ENCODE measurements at places on chromosomes 7 and 10.

DNA sequence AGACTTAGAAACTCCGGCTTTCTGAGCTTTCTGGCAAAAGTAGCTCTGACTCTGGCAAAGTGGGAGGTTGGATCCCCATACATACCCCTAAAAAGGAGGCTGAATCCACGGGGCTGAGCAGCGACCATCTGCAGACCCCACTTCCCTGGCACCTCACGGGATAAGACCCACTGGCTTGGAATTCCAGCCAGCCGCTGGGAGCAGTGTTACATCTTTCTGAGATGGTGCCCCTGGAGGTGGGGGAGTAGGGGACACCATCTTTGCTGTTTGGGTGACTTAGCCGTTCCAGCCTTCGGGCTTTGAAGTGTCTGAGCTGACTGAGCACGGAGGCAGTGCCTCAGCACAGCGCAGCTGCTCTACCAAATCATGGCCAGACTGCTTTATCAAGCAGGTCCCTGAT lies 45.0 kb upstream of the GRM3 start:
- no peak for DNase-seq

DNA sequence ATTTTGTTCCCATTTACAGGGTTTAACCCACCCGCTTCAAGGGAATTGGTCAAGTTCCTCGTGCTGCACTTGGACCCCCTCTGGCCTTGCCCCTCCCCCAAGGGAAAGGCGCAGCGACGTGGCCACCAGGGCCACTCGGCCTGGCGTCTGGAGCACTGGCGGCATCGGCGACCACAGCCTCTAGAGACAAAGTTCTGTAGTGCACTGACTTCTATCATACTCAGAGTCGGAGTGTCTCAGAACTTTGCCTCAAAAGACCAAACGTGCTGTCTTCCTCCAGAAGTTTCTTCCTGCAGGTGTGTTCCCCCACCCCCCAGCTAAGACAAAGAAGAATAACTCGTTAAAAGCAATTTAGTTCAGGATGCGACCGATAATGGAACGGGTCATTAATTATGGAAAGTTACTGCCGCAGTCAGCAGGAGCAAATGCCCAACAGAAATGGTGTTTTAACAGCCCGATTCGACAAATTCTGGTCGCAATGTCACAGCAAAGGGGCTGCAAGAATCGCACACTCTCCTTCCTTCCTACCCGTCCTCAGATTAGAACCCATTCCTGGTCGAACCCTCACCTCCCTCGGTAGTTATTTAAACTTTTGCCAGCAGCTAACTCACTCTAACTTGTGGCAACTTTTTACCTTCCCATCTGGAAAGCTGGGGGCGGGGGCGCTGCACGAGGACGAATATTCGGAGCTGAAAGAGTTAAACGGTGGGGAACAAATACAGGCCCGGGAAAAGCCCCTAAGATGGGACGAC lies 202.1 kb upstream of the NFE2L3 start:
- no peak for DNase-seq

DNA sequence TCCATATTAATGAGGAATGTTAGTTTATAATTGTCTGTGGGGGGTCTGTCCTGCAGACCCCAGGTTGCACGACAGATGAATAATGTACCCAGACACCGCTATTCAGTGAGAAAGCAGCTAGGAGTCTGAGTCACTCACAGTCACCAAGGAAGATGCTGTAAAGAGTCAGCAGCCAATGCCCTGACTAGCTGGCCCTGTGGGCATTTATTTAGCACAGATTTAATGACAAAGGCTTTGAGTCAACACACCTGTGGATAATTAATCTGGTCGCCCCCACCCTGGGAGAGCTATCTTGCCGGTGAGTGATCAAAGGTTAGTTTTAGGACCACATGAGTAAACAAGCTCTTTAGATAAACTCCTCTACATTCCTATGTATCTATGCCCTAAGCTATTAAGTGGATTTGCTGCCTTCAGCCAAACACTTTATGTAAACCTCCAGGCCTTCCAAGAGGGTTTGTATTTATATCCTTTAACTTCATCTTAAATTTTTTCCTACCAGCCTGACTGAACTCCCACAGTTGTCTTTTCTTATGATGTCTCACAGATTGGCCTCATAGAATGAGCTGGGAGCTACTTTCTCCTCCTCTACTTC lies 180.0 kb upstream of the ADCY1 start:
- no peak for DNase-seq

DNA sequence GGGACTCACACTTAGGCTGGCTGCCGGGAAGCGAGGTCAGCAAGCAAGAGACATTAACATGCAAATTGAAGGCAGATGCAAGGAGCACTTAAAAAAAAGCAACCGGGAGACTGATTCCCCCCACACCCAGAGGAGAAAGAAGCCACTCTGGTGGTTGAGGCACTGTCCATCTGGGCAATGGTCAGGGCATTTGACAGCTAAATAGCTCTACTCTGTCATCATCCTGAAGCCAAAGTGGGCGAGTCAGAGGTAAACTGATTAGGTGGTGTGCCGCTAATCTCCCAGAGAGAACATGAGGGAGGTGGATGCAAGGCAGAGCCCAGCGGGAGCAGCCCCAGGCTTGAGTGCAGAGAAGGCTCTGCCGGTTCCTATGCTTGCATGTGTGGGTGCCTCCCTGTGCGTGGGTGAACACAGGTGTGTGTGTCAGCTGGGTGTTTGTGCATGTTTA lies 100.6 kb downstream of the PLXNA4 start:
- no peak for DNase-seq

DNA sequence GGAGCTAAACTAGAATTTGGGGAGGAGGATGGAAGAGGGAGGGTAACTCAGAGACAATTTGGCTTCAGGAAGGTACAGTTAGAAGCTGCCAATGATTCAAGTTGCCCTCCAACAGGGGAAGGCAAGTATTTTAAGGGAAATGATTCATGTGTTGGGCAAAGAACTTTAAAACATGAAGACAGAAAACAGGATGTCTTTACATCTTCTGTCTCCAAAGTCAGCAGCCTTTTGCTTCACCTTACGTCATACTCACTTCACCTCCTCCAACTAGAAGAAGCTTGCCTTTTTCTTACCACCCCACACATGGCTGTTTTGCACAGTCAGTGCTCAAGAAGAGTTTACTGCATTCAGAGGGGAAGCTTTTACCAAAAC lies 36.1 kb downstream of the PPP1R3C start:
- DNase-seq = no peak
